Breast epithelium (tissue), 4 donors: ENCODE measurements at places on chromosomes 5 and 9. TPM values are rescaled to one million over a fixed set of nuclear protein-coding genes. Genes with fewer than 3 reads are reported as not detected.
A peak's percentile ranks its signal among the peaks of the same experiment; 100 is the strongest.

The C6 gene
- 1.2 TPM for total RNA-seq

GRCh38 chr5:130555429-130555828, 609.6 kb downstream of the HINT1 start:
- DNase-seq: no peak

- DNase-seq: no peak
Measured at GRCh38 chr9:109904666-109905065, 124.7 kb downstream of the PALM2AKAP2 start.

- DNase-seq: no peak
Measured at GRCh38 chr9:99266255-99267023, 44.4 kb downstream of the SEC61B start.

The C9 gene
- total RNA-seq: not detected

DNA sequence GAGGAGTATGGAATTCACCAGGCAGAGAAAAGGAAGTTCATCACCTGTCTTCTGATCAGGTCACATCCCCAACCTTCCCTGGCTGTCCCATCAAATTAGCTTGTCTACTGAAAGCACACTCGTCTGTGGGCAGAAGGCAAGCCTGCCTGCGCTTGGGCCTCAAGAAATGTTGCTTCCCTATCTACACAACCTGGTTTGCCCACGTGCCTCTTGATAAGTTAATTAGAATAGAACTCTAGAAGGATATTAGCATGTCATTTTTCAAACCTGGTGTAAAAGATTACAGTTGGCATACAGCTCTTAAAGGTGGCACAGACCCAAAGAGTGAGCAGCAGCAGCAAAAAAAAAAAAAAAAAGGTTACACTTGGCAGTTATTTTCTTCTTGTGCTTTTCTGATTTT, 5.1 kb downstream of the TTC23L start:
- no peak for DNase-seq

The PCDHGA11 gene
- total RNA-seq: 5.0 TPM

- no peak for DNase-seq
Measured at GRCh38 chr9:17490110-17490509, 88.8 kb upstream of the SH3GL2 start.

GRCh38 chr9:96004379-96004778, 128.9 kb downstream of the ERCC6L2 start:
- no peak for DNase-seq

GRCh38 chr5:73417303-73418034, 31.1 kb downstream of the FOXD1 start:
- no peak for DNase-seq

GRCh38 chr5:67880511-67880805, 335.1 kb upstream of the PIK3R1 start:
- no peak for DNase-seq

GRCh38 chr9:33517373-33517772, 6.7 kb upstream of the ANKRD18B start:
- no peak for DNase-seq

GRCh38 chr9:136403538-136403914, 3.6 kb upstream of the SNAPC4 start:
- DNase-seq: no peak

- DNase-seq: no peak
Measured at GRCh38 chr5:38673671-38674071, 117.2 kb upstream of the LIFR start.

- DNase-seq: no peak
Measured at GRCh38 chr5:66722686-66723085, 126.5 kb downstream of the MAST4 start.

The TRMT10B gene
- total RNA-seq: 12.1 TPM

- DNase-seq: no peak
Measured at GRCh38 chr9:125432715-125433385, 171.2 kb downstream of the GAPVD1 start.

The C9orf50 gene
- total RNA-seq: not detected

The FOXD4 gene
- 0.44 TPM for total RNA-seq

DNA sequence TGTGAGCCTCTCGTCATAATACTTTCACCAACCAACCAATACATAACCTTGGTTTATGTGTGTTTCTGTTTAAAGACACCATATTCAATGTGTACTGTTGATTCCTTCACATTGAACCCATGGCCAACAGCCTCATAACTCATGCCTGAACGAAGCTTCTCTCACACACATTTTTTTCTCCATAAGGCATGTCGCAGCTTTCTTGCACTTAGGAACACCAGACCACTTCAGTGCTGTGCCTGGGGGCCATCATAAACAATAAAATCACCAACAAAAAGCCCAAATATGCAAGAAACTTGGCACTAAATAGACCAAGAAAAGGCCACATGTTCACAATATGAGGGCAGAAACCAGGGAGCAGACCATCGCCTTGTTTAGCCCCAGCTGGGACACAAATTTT, 192.2 kb downstream of the ROR2 start:
- DNase-seq: no peak

DNA sequence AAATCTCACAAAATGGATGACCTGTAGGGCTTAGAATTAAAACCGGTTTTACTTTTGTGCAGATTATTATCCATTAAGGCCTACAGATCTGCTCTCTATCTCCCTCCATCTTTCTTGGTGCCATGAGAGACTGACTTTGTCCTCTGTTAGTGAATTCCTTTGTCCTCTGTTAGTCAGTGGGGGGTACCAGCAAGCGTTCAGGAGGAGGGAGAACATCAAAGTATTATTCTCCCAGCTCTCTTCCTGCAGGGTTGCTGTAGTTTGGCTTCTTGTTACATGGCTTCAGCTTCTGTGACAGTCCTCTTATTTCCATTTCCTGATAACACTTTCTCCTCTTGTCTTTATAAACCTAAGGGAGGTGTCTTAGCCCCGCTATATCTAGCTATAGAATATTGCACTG, 850.5 kb upstream of the SEMA6A start:
- no peak for DNase-seq

GRCh38 chr5:138677782-138678181, 75.4 kb upstream of the CTNNA1 start:
- no peak for DNase-seq

DNA sequence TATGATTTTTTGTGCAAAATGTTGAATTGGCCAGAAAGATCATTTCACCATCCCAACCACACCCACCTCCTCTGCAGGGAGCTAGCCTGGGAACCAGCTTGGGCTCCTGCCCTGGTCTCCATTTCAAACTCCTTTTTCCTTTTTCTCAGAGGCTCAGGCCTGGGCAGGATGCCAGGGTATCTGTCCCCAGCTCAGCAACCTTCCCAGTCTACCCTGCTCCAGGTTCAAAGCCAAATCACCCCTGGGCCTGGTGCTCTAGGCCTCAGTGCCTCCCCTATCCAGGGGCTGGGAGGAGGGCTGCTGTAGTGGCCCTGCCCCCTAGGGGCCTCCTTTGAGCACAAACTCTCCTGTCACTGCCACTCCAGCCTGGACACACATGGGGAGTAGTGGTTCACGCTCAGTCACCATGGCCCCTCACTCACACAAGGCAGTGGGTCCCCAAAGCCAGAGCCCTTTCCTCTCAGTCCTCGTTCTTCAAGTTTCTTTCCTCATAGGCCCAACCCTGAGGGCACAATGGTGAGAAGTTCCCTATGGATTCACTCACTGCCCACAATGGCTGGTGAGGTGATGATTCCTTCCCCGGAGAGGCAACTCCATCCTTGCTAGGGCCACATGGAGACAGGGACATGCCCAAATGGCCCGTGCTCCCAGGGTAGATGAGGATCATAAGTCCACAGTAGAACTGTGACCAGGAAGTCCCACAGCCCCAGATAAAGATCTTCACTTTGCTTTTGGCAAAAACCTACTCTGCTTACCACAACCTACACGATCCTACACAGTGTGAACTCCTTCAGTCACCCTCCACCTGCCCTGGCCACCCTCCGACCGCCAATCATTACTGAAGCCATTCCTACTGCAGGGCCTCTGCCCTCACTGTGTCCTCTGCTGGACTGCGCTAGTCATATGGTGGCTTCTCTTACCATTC, 1.6 kb upstream of the ST6GALNAC4 start:
- DNase-seq: no peak

- DNase-seq: no peak
Measured at GRCh38 chr9:115135821-115136778, 18.1 kb upstream of the TNC start.

DNA sequence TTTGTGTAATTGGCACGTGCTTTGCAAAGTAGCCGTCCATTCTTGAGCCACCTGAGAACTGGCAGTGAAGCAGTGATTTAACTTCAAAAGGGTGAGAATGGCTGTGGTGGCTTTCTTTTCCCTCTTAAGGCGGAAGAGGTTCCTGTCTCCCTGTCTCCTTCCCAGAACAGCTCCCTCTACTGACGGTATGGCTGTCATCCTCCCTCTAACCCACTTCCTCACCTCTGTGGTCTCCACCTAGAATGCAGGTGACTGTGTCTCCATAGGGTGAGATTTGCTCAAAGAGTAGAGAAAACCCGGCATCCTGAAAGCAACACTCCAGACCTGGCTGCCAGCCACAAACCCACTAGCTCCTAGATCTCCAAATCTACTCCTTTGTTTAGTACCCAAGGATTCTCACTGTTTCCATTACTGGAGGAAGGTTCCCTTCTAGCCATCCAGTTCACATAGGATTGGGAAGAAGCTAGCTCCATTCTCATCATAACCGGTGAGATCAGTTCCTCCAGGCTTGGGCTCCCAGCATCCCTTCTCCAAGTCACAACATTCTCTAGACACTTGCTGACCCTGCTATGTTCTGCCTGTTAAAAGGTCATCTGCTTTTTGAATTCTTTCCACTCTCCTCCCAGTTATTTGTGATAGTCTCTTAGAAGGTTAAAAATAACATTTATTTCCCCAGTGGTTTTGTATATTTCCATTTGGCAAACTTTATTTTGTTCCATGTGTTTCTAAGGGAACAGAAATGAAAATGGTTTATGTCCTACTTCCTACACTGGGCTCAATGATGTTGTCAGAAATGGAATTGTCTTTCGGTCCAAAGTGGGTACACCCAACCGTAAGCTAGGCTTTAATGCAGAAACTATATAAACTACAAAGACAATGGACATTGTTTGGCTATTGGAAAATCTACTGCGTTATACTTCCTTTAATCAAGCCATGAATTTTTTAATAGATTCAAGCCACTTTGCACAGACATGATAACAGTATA, 269.4 kb downstream of the CWC27 start:
- DNase-seq: no peak

GRCh38 chr5:181173420-181174342, 26.3 kb downstream of the OR2V2 start:
- no peak for DNase-seq

GRCh38 chr9:98248737-98249474, 6.5 kb downstream of the TBC1D2 start:
- DNase-seq: no peak

The DPM2 gene
- 17.1 TPM for total RNA-seq

- DNase-seq: no peak
Measured at GRCh38 chr5:97657239-97657638, 474.2 kb upstream of the RIOK2 start.

GRCh38 chr9:137611623-137612609, 6.4 kb downstream of the ARRDC1 start:
- peak; percentile 94 for DNase-seq

The TUBB4B gene
- 183 TPM for total RNA-seq
